CD4-positive, alpha-beta T cell treated with Interferon alpha-2 for 1 hour (primary cell): ENCODE measurements at places on chromosomes 7 and 10.

DNA sequence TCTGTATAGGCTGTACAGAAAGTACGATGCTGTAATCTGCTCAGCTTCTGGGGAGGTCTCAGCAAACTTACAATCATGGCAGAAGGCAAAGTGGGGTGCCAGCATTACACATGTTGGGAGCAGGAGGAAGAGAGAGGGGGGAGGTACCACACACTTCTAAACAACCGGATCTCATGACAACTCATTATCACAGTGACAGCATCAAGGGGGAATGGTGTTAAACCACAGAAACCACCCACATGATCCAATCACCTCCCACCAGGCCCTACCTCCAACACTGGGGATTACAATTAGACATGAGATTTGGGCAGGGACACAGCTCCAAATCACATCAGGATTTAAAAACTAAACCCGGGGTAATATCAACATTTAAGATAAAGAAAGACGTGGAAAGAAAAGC lies 468.8 kb upstream of the AUTS2 start:
- no peak for DNase-seq

- DNase-seq = no peak
Observed at GRCh38 chr7:11570922-11571550, 261.0 kb downstream of the THSD7A start.

DNA sequence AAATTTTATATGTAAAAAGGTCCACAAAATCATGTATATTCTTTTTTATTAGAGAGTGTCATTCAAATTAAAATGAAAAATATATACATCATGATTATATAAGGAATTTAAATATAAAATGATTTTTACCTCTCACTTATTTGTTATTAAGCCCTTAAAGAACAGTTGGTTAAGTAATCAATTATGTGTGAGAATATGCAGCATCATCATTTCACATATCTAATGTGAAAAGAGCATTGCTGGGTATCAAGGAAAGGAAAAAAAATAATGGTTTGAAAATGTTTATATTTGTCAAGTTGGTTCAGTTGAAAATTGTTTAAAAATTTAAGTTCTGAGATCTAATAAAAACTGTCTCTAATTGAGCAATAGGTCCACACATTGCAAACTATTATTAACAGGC lies 363.6 kb upstream of the GRM3 start:
- DNase-seq = no peak

DNA sequence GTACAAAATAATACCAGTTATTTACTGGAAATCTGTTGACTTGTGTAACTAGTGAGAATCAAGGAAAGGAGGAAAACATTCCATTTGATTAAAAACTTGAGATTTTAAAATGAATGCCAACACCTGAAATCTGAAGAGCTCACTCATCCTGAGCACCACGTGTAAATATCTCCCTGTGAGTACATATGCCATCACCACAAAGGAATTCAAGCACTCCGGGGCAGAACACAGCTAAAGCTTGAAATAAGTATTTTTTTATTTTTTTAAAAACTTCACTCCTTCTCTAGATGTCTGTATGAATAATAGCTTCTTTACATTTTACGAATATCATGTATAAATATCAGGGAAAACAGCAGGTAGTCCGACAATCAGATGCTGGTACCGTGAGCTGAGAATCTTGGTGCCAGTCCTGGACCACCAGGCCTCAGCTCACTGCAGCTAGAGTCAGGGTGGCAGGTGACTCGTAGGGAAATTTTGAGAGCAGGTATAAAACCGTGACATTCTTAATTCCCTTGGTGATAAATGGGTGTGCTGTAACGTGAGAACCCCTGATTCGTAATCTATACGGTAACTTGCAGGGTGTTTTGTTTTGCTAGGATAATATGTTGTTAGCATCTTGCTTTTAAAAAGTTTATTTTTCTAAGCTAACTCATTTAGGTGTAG lies 12.7 kb downstream of the LMTK2 start:
- DNase-seq = no peak

DNA sequence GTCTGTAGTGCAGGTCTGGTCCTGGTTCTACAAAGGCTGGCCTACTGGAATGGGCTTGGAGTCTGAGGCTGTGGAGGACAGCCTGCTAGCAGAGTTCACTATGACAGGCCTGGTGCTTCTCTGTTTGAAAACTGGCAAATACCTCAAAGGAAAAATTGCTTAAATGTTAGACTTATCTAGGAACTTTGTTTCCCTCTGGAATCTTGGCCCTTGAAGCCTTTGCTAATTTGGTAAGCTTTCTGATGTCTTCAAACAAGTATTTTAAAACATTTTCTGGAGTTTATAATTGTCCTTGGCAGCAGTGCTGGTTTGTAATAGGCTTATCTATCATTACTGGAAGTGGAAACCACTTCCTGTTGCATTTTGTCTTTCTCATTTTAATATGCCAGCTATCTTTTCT lies 139.7 kb downstream of the TMEM26 start:
- DNase-seq = no peak

- no peak for DNase-seq
Observed at GRCh38 chr7:93375603-93376002, 143.4 kb downstream of the VPS50 start.

DNA sequence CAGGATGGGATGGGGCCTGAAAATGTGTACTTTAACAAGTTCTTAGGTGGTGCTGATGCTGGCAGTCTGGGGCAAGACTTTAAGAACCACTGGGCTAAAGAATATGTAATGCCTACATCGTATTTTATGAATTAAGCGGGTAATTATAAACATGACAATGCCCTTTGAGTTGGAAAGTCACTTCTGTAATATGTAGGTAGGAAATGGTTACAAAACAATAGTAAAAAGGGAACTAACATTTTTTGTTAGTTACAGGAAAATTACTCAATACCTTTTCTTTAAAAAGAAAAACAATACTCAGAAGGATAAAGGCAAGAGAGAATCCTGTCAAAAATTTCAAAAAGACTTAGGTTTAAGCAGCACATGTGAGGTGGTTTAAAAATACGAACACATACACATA lies 48.3 kb upstream of the STEAP4 start:
- no peak for DNase-seq

GRCh38 chr7:123715198-123715597 lies 33.6 kb downstream of the WASL start:
- no peak for DNase-seq

DNA sequence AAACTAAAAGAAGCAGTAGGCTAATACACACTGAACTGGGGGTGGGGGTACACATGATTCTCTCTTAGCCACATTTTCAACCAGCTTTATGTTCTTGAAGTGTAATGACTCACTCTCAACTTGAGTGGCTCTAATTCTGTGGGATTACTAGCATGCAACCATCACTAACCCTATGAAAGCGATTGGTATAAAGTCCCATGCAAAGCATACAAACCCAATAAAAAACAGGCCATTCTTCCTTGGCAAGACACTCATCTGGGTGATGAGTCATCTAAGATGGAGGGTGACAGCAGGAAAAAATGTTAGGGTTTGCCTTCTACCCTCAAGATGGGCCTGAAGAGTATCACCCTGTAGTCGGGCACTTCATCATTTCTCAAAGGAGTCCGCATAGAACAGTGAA lies 14.9 kb upstream of the PON3 start:
- DNase-seq = no peak

GRCh38 chr7:155799514-155799913 lies 12.7 kb downstream of the SHH start:
- DNase-seq = no peak

- DNase-seq = no peak
Observed at GRCh38 chr10:18158773-18159265, 18.6 kb downstream of the CACNB2 start.

GRCh38 chr10:86071758-86072157 lies 294.8 kb downstream of the GRID1 start:
- DNase-seq = no peak

DNA sequence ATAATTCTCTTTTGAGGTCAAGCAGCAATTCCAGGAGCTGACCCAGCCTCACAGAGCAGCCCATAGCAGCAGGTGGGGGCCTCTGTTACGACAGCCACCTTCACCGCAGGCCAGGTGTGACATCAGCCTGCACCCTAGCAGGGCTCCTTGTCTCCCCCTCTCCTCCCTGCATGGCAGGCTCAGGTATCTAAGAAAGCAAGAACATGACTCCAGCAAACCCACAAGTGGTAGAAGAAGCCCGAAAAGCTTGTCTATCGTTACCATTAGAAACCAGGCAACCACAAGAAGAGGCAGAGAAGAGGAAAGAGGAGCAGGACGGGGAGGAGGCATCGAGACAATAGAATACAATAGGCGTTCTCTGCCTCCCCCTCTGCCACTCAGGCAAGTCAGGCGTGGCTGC lies 104.0 kb upstream of the PRR15 start:
- no peak for DNase-seq

DNA sequence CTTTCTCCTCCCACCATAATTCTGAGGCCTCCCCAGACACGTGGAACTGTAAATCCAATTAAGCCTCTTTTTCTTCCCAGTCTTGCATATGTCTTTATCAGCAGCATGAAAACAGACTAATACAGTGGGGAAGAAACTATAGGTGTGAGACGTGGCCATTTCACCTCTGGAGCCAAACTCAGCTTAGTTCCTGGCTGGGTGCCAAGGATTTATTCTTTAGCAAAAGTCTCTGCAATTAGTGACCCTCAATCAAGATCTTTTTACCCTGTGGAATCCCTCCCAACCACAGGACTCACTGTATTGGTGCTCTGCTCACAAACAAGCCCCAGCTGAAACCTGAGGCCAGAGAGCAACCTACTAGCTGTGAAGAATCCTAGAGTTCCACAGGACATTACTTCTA lies 28.1 kb upstream of the SFTPD start:
- DNase-seq = no peak

GRCh38 chr7:78379148-78379547 lies 580.6 kb downstream of the PHTF2 start:
- no peak for DNase-seq

DNA sequence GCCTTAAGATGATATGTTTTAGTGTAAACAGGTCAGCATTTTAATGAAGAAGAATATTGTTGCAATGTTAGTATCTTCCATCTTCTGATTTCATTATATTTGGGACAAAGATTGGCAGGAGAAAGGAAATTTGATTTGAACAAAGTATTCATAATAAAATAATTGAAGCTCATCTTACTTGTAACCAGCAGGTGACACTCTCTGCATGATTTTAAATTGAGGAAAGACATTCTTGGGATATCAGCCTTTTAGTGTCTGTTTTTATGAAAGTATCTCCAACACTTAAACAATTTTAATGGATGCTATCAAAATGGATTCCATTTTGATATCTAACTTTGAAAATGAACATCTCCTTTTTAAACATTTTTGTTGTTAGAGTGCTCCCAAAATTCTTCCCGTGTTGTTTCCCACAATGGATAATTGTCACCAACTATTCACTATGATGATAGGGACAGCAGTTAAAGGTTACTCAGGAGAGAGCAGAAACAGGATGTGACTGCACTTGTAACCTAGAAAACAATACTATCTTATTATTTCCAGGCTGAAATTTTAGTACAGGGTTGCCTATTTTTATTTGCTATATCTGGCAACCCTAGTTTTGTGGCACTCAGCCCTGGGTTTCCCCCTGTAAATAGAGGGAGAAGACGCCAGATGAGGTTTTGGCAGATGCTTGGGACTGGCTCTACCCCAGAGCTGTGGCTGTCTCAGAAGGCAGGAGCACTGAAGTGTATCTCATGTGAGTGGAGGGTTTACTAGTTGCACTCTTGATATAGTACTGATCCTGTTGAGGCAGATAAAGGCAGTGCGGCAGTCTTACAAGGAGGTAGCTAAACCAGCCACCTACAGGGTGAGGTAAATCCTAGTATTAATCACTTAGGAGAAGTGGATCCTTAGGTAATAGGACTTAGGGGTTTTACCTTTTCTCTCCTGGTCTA lies 31.0 kb upstream of the ABCB4 start:
- DNase-seq = no peak

- no peak for DNase-seq
Observed at GRCh38 chr7:138889582-138890498, 91.3 kb downstream of the KIAA1549 start.

- DNase-seq = no peak
Observed at GRCh38 chr10:67115972-67116371, 190.1 kb downstream of the LRRTM3 start.

DNA sequence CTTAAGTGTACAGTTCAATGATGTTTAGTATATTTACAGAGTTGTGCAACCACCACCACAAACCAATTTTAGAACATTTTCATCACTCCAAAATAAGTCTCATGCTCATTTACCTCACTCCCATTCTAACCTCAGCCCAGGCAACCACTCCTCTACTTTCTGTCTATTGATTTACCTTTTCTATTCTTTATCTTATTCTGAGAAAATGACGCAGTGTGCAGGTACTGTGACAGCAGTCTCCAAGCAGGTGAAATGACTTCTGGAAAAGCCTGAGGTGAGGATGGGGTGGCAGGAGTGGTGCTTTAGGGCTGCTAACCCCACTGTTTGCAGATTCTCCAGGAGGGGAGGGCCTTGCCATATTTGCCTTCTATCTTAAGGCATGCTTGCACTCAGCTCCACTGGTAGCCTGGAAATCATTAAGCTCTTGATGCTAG lies 39.5 kb downstream of the GARS1 start:
- DNase-seq = no peak

DNA sequence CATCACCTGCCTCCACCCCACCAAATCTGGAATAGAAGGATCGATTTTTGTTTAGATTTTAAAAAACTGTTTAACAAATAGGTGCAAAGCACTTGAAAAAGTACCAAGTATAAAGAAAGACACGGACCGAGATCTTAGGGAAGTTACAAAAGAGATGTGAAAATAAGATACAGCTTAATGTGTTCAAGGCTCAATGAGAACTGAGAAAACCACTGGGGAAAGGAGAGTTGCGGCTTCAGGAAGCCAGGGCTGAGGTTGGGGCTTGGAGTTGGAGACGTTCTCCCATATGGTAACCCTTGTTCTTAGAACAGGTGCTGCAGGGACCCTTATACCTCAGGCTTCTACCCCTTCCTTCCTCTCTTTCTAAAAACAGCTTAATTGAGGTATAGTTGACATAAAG lies 140.2 kb downstream of the FANK1 start:
- no peak for DNase-seq

DNA sequence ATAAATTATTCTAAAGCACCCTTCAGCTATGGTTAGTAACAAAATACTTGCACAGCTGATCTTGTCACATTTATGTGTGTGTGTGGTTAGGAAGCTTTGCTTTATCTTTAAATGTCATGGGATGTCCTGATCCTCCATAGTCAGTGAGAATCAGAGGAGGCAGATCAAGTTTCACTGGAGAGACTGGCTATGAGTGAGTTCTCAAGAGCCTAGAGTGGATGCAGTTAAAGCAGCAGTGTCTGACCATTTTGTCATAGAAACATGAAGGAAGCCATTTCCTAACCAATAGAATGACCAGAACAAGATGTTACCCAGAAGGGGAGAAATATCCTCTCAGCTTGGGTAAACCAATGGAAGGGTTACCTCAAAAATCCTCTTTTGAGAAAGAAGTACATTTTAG lies 207.2 kb upstream of the DKK1 start:
- DNase-seq = no peak

DNA sequence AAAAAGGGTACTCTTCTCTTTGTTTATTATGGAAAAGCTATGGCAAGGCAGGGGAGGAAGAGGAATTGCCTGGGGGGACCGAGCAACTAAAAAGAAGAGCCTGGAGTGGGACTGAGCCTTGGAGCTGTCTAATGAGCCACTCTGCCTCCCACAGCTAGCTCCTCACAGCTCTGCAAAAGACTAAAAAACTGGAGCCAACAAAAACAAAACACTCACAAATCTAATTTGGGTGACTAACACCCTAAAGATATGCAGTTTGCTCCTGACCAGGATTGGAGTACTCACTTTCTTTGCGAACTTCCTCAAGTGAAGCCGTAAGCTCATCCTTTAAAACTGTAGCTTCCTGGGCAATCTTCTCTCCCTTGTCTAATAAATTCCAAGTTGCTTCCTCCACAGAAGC lies 89.4 kb downstream of the CTNNA3 start:
- no peak for DNase-seq

GRCh38 chr7:100865938-100866728 lies 1.1 kb upstream of the TRIP6 start:
- no peak for DNase-seq
